ENCODE measurements at places on chromosomes 7 and 10.

GRCh38 chr10:101018118-101018599 lies 12.8 kb downstream of the PDZD7 start:
- no peak for DNase-seq

- DNase-seq = no peak
Measured at GRCh38 chr7:69020536-69020935, 577.7 kb upstream of the AUTS2 start.

DNA sequence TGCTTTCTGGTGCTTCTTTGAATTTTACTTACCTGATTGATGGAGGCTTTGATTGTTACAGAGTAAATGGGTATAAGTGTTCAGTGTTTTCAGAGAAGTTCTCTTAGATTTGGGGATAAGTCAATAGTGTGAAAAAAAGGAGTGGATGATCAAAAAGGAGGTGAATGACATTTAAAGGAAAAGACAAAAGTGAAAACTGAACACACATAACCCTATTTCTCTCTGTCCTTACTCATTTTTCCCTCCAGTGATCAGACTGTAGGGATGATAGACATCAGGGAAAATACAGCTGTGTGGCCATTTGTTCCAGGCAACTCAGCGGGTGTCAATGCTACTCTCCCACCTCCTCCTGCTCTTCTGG lies 278 bp downstream of the CPA2 start:
- DNase-seq = no peak

DNA sequence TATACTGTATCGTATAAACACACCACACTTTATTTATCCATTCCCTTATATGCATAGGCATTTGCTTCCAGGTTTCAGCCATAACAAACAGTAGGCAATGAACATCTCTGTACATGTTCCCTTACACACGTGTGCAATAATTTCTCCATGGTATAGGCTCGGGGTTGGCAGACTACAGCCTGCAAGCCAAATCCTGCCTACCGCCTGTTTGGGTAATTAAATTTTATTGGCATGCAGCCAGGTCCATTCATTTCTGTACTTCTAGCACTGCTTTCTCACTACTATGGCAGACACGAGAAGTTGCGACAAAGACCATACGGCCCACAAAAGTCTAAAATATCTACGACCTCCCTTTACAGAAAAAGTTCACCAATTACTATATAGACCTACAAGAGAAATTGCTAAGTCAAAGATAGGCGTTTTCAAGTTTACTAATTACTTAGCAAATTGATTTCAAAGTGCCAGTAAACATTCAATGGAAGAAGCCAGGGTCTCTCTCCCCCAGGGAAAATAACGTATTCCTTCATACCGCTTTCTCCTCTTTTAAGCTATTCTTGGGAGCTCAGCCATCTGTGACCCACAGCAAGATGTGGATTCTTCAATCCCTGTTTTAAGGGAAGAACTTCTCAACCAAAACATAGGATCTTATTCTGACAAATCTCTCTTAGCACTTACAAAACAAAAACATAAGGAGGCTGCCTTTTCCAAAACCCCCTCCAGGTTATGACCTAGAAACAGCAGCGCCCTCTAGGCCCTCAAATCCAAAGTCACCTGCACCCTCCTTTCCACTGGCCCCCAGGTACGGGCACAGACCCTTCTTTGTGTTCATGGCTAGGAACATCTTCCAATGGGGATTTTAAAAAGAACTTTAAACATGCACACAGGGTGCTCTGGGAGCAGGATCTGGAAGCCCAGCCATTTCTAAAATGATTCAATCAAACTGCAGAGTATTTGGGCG lies 100.5 kb downstream of the FGFR2 start:
- no peak for DNase-seq

- no peak for DNase-seq
Measured at GRCh38 chr10:13707156-13707881, 120.6 kb downstream of the PRPF18 start.
